ENCODE measurements at places on chromosomes 6 and 20.
A peak's percentile ranks its signal among the peaks of the same experiment; 100 is the strongest.

DNA sequence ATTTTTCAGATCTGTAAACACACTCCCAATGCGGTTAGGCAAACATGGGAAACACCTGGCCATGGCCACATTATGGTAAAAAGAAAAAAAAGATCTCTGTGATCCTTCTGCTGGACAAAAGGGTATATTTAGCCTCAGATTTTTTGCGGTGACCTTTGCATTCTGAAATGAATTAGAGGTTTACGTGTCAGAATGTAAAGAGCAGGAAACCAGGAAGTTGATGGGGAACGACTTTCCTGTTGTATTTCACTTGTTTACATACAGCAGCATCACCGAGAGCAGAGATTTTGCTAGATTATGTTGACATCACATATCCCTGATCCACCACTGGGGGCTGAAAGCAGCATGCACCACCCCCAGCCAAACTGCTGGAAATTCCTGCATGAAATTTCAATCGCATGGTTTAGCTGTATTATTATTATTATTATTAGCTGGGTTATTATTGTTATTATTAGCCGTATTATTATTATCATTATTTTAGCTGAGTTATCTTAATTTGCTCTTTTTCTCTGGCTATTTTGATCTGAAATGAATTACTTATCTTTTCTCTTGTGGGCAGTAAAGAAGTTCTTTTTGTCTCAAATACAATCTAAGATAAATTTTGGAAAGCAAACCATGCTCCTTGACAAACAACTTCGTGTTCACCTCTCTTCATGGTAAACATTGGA, 189.4 kb downstream of the ZFP64 start:
- no peak for DNase-seq

GRCh38 chr6:47631797-47632196, 66.6 kb upstream of the ADGRF4 start:
- no peak for DNase-seq

GRCh38 chr6:39153766-39154397, 38.9 kb upstream of the SAYSD1 start:
- no peak for DNase-seq

- peak; percentile 43 for DNase-seq
These were observed 22.2 kb downstream of the ZNF831 start for GRCh38 chr20:59185809-59186208.

DNA sequence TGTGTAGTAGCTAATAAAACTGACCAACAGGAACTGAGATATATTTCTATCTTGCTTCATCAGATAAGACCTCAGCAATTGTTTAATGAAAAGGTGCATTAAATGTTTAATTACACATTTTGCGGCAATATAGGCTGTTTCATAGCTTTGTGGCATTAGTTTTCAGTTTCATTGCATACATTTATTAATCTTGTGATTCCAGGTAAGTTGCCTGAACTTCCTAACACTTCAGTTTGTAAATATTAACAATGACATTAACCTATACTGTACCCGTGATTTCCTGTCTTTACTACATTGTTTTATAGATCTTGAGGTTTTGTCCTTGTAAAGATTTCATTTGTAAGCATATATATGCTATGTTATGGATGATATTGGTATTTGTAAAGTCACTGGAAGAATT, 66.5 kb downstream of the PKIB start:
- DNase-seq = no peak

DNA sequence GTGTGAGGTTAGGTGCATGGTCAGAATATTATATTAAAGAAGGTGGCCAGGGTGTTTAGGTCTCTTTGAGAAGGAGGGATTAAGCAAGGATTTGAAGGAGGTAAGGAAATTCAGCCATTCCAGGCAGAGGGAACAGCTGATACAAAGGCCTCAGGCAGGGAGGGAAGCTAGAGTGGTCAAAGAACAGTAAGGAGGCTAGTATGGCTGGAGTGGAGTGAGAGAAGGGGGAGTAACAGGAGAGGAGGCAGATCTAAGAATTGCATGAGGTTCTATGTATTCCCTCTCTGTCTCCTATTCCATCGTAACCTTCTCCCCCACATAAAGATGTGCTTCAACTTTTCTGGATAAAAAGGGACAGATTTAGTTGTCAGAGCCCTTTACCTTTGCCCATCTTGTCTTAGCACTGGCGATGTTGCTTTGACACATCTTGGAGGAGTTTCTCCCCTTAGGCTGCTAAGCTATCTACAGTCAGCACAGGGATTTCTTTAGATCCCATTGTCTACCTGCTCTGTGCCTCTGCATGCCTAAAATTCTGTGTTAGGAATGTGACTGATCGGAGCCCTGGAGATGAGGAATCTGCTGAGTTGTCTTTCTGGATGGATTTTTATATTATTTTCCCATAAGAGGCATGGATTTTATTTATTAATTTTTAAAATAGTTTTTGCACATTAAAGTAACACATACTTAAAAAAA, 59.9 kb downstream of the KLHL31 start:
- DNase-seq = no peak

DNA sequence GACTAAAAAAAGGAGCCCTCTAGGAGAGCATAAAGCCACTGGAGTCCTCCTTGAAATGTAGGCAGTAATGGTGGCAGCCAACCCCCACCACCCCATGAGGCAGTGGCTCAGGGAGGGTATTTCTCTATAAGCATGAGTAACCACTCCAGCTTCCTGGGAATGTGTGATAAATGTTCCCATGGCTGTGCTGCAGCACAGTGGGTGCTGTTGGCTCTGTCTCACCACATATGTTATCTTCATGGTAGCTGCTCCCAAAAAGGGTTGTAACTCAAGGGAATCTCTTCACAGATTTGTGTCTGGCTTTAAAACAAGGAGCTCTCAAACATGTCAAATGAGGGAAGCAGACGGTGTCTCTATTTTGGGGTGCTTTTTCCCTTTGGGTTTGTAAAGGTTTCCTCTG, 7.5 kb upstream of the PHACTR1 start:
- no peak for DNase-seq

DNA sequence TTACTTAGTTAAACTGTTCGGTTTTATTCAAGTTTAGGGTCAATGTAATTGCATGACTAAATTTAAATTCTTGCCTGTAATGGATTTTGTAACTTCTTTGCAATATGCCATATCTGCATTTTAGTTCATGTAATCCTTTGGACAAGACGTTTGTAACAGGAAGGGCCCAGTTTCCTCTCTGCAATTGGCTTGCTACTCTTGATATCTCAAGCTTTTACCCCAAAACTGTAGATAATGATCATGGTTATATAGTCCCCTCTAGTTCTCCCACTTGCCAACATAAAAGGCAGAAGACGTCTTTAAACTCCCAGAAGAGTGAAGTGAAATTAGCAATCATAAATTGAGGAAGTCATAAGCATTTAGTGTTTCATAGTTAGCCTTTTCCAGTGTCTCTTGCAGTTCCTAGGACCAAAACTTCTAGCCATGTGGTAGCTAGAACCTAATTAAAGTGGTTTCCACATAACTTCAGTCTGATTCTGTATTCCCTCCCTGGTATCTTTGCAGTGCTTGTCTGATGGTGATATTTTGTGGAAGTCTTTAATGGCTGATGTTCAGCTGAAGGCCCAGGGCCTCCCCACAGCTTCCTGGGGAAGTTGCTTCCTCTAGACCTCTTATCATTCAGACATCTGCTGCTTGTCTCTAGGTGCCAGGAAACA, 117.8 kb upstream of the SUPT3H start:
- DNase-seq = no peak

GRCh38 chr6:164039954-164040375, 625.4 kb downstream of the QKI start:
- DNase-seq = no peak

DNA sequence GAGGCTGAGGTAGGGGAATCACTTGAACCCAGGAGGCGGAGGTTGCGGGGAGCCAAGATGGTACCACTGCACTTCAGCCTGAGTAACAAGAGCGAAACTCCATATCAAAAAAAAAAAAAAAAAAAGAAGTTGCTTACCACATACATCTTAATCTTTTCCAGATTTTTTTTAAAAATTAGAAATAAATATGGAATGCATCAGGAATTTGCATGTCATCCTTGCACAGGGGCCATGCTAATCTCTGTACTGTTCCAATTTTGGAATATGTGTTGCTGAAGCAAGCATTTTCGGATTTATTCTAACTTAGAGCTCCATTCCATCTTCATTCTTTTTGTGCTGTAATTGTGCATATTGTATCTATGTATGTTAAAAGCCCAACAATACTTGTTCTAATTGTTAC, 62.5 kb downstream of the TRPC4AP start:
- no peak for DNase-seq

All from nephron progenitor cell (in vitro differentiated cells).